ENCODE measurements at places on chromosomes 2 and 18.

- no peak for DNase-seq
Observed at GRCh38 chr2:221501210-221501882, 70.8 kb downstream of the EPHA4 start.

DNA sequence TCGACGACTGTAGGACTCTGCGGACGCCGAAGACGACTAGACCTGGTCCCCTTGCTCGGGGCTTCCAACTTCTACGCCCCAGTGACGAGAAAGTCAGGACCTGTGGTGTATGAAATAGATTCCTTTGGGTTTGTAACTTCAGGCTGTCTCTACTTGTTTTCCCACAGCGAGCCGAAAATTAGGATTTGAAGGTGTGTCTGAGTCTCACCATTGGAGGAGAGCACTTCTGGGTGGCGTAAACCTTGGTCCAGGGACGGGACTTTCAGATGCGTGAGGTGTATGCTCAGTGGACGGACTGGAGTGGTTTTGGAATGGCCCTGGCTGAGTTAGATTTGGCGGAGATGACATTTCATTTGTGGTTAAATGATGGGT lies 1.3 kb downstream of the BIRC6 start:
- DNase-seq: no peak

DNA sequence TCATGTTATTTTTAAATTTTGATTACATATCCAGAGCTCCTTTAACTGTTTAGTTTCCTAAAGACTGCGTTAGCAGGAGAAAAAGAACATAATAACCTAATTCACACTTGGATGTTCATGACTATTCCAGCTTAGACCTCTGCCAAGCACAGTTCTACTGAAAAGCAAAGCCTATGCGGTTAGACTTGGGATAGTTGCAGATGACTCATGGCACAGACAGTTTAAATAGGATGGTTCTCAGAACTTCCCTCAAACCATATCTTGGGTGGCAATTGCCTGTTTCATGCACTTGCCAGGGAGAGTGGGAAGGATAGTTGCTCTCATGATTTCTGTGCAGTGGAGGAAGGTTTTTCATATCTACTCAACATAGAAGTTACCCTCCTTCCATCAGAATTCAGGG lies 149.7 kb upstream of the KLHL29 start:
- DNase-seq: no peak

- DNase-seq: no peak
Observed at GRCh38 chr2:43325107-43325811, 98.9 kb upstream of the ZFP36L2 start.

GRCh38 chr2:18074476-18074875 lies 196.0 kb downstream of the KCNS3 start:
- DNase-seq: no peak

GRCh38 chr2:164369366-164369765 lies 251.9 kb downstream of the GRB14 start:
- no peak for DNase-seq
